GDM1 (cell line): ENCODE measurements at places on chromosomes 6 and 20.

GRCh38 chr20:61855286-61855685, 210.4 kb downstream of the TAF4 start:
- no peak for DNase-seq

DNA sequence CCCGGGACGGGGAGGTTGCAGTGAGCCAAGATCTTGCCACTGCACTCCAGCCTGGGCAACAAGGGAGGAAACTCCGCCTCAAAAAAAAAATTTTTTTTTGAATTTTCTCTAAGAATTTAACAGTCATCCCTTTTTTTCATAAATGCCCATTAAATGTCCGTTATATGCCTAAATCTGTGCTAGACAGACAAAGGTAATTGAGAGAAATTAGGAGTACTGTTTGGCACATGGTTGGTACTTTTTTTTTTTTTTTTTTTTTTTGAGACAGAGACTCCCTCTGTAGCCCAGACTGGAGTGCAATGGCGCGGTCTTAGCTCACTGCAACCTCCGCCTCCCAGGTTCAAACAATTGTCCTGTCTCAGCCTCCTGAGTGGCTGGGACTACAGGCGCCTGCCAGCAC, 1.7 kb downstream of the PCMT1 start:
- DNase-seq: no peak

DNA sequence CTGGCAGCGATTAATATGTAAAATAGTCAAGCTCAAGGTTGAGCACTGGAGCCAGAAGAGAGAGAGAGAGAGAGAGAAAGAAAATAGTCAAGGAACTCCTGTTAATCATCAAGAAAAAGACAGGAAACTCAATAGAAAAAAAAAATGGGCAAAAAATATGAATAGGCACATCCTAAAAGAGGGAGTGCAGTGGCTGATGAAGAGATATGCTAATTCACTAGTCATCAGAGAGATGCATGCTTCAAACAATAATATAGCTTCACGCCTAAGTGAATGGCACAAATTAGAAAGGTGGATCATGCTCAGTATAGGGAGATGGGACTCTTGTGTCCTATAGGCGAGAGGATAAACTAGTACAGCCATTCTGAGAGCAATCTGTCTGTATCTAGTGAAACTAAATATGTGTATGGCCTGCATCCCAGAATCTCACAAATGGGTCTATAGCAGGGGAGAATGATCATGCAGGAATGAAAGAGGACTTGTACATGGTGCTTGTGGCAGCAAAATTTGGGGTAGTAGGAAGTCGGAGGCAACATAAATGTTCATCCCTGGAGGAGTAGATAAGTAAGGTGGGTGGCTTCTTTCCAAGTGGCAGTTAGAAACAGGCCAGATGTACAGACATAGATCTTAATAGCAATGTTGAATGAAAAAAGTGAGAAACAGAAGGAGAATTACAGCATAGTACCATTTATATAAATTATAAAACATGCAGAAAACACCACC, 176.8 kb downstream of the VEGFA start:
- DNase-seq: no peak

- no peak for DNase-seq
These were observed 329.8 kb upstream of the SOX4 start for GRCh38 chr6:21263531-21264287.

DNA sequence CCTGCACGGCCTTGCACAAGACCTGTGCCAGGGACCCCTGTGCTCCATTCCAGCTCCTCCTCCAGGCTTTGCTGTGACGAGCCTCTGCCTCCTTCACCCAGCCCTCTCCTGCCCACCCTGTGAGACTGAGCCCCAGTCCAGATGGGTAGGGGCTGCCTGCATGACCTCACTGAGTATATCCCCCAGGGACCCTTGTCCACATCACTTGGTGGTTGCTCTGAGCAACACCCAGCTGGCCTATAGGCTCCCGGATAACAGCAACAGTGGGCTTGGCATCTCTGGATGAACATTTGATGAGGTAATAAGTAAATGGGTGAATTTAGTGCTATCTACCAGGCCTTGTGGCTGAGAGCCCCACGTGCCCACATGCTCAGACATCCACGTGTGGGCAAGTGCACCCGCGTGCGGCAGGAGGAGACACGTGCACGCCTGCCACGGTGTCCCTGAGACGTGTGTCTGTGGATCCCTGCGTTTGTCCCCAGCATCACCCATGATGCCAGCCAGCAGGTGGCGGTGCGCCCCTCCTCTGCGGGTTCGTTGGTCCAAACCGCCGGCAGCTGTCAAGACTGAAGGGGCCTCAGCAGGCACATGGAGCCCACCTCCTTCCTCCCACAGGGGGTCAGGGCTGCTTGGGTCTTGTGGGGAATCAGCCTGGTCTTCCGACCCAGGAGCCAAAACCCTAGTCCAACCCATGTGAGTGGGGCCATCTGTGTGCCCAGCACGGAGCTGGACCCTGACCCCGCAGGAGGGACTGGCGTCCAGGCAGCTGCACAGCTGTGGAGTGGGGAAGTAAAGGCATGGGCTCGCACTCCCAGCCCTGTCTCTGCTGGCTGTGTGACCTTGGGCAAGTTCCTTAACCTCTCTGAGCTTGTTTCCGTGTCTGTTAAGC, 45.9 kb downstream of the FGD2 start:
- peak; percentile 84 for DNase-seq
